SK-N-SH (cell line): ENCODE measurements at places on chromosomes 5 and 9.

DNA sequence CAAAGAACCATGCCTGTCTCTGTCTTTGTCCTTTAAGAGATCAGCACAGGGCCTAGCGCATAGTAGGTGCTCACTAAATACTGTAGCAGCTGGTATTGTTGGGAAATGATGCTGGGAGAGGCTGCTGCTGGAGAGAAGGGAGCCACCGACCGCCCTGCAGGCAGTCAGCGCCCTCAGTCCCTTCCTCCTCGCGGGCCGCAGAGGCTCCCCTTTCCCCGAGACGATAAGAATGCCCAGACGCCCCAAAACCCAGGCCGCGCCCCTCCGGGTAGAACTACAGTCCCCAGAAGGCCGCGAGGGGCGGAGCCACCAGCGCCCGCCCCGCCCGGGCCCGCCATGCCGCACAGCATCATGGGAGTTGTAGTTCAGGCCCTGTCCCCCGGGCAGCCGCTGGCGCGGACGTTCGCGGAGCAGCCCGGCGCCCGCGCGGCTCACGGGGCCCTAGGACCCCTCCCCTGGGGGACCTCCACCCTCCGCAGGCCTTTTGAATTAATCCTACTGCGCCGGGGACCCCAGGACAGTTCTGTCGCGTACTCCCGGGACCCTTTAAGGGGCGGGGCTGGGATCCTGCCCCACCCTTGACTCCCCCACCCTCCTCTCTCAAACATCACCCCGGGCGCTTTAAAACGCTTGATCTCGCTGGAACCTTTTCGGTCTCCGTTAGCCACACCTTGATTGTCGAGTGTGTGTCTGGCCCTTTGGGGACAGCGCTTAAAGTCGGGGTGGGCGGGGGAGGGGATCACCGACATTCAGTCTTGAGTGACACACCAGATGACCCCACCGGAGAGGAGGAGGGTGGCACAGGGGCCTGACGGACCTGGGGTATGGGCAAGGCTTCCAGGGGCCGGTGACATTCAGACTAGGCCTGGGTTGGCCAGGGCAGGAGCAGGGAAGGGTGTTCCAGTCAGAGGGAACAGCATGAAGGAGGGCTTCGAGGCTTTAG, 24.8 kb upstream of the IER5L start:
- DNase-seq = peak; percentile 95

DNA sequence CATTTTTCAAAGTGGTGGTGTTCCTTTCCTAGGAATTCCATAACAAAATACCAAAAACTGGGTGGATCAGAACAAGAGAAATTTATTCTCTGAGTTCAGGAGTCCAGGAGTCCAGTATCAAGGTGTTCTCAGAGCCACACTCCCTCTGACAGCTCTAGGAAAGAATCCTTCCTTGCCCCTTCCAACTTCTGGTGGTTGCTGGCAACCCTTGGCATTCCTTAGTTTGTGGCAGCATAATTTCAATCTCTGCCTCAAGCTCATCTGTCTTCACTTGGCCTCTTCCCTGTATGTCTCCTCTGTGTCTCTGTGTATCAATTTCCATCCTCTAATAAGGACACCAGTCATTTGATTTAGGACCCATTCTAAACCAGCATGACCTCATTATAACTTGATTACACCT, 243.7 kb downstream of the MPDZ start:
- no peak for DNase-seq

DNA sequence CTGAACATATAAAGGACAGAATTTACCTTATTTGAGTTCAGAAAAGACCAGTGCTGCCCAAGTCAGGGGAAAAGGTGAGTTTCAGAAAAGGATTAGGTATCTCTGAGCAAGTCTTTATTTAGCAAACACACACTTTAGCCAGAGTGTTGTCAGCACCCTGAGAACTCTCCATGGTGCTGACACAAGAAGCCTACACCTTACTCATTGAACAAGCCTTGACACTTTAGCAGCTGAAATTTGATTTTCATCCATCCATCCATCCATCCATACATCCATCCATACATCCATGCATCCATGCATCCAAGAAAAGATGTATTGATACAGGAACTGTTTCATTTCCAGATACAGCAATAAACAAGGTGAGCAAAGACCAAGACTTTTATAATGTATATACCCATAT, 311.2 kb downstream of the TRIM32 start:
- no peak for DNase-seq

- DNase-seq = no peak
These were observed 18.4 kb upstream of the TTC1 start for GRCh38 chr5:159990506-159990905.

DNA sequence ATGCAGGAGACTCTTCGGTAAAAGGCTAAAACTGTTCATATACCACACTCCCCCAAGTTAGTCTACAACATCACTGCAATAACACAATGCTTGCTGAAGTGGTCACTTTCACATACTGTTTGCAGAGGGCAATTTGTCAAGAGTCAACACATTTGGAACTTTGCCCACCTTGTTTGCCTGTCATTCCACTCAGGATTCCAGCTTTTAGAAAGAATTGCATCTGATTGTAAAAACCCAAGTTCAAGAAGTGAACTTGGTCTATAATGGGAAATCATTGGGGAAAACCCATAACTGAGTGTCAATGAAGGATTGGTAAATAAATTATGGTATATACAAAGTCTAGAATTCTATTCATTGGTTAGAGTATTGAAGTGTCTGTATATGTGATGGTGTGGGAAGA, 120.5 kb downstream of the GADD45G start:
- DNase-seq = no peak

GRCh38 chr9:96008502-96009222, 133.2 kb downstream of the ERCC6L2 start:
- no peak for DNase-seq

- DNase-seq = no peak
These were observed 88.4 kb downstream of the GALNT10 start for GRCh38 chr5:154278908-154279307.

DNA sequence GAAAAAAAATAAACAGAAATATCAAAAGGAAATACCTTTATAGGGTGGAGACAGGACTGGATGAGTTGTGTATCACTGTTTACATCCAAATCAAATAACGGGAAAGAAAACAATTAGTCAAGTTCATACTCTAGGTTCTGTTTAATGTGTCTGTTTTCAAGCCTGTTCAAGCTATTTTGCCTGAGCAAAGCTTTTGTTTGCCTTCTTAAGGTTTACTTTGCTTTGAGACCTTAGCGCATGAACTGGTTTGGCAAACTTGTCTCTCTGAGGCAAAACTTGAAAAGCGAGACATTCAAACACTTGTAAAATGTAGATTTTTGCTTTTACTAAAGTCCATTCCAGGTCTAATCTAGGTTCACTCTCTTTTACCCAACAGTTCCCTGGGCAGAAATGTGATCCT, 174.1 kb upstream of the RFX3 start:
- no peak for DNase-seq

DNA sequence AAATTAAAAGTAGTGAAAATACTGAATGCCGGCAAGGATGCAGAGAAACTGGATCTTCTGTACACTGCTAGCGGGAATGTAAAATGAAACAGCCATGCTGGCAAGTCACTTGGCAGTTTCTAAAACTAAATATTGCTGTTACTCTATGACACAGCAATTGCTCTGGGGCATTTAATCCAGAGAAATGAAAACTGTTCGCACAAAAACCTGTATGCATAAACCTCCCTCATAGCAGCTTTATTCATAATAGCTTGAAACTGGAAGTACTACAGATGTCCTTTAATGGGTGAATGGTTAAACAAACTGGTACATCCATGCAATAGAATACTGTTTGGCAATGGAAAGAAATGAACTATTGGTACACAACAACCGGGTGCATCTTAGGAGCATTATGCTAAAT, 167.2 kb downstream of the ARHGAP26 start:
- no peak for DNase-seq

DNA sequence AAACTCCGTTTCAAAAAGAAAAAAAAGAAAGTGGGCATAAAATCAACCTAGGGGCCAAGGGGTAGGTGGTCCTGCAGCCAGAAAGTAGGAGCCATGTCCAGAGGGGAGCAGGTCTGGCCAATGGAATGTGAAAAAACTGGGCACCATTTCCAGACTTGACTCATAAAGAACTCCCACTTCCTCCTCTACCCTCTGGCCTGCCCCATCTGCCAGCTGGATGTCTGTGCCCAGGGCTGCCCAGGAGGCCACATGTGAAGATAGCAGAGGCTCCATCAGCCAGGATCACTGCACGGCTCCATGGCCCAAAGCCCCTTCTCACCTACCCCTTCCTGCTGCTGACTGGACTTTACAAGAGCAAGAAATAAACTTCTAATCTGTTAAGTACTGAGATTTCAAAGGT, 42.1 kb upstream of the EEIG1 start:
- DNase-seq = peak; percentile 39
